ENCODE measurements at places on chromosomes 4 and X.

- peak; percentile 81 for ATAC-seq
Observed at GRCh38 chr4:7134737-7135388, 57.5 kb upstream of the SORCS2 start.

DNA sequence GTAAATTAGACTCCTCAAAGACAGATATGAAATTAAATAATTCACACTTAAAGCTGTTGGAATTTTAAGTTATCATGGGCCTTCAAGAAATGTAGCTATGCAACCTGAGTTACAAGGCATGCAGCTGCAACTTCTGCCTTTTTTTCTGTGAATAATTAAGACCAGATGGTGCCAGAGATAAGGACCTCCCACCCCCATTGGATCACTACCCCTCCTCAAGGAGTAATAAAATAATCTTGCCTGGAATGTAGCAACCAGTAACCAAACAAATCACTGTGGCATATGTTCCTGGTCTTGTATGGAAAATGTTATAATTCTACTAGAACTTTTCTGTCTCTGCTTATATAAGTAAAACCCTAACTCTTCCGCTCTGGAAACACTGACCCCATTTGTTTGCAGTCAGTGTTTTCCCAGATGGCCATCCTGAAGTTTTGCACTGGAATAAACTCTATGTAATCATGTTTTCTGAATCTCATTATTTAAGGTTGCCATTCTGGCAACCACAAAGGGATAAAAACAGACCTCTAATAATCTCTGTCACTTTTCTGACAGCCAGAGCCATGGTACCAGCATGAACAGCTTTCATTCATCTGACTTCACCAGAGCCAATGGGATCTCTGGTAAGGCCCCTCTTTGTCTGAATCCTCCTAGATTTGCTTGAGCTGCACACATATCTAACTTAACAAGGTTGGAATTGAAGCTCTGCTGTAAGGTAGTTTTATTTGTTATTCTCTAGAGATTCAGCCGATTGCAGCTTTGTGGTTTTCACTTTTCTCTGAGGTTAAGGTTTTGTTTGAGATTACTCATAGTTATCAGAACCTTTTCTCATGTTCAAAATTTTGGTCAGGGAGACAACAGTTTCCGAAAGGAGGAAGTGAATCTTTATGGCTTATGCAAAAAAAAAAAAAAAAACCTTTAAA lies 274.6 kb downstream of the NAF1 start:
- no peak for ATAC-seq

DNA sequence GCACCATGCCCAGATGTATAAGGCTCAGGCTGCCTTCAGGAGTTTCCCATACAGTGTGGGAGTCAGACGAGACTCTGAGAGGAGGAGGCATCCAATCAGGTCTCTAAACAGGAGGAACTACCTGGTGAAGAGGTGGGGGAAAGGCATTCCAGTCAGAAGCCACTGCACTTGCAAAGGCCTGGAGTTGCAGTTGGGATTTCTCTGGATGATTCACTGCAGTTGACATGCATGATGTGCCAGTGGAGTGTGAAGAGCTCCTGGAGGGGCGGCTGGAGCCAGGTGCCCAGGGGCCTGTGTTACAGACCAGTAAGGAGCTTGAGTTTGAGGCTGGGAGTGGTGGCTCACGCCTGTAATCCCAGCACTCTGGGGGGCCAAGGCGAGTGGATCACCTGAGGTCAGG lies 339.1 kb downstream of the ARHGAP10 start:
- no peak for ATAC-seq

GRCh38 chrX:67523932-67524331 lies 19.9 kb upstream of the AR start:
- no peak for ATAC-seq

- no peak for ATAC-seq
Observed at GRCh38 chr4:170038769-170039168, 12.6 kb upstream of the MFAP3L start.

- no peak for ATAC-seq
Observed at GRCh38 chrX:9180623-9181022, 146.7 kb upstream of the FAM9B start.

- ATAC-seq, result no peak
Observed at GRCh38 chr4:139630991-139631390, 34.6 kb upstream of the MGST2 start.

- ATAC-seq, result no peak
Observed at GRCh38 chr4:14383652-14384051, 618.6 kb upstream of the CPEB2 start.

DNA sequence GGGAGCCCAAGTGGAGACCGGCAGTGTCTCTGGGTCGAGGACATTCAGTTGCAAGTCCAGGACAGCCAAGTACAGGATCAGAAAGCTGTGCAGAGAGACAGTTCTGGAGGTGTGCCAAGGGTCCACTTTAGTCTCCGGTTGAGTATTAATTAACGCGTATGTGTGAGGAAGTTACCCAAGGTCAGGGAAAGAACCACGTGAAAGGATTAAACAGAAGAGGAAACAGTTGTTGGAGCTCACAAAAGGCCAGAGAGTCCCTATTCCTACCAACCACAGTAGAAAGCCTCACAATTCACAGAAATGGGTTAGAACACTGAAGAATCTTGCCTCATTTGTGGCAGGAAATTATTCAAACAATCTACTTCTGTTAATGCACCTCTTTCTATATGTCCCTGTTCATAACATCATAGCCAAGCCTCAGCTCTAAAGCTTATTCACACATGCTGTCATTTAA lies 17.9 kb upstream of the NSUN7 start:
- peak; percentile 36 for ATAC-seq

GRCh38 chr4:24105327-24106038 lies 215.6 kb upstream of the PPARGC1A start:
- ATAC-seq, result peak; percentile 82

DNA sequence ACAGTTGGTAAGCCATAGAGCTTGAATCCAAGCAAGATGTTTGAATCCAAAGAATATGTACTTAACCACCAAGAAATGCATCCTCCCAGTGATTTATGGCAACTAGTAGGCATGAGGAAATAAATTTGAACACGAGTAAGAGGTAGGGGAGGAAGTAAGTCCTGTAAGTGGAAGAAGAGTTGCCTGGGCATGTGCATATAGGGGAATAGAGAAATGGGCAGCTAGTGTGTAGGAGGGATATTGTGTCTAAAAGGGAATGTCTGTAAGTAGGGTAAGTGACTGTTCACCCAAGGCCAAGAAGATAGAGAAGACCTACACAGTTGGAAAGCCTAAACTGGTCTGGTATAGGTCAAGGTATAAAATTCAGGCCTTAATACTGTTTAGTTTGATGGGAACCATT lies 4.6 kb downstream of the SH3BGRL start:
- ATAC-seq, result no peak

DNA sequence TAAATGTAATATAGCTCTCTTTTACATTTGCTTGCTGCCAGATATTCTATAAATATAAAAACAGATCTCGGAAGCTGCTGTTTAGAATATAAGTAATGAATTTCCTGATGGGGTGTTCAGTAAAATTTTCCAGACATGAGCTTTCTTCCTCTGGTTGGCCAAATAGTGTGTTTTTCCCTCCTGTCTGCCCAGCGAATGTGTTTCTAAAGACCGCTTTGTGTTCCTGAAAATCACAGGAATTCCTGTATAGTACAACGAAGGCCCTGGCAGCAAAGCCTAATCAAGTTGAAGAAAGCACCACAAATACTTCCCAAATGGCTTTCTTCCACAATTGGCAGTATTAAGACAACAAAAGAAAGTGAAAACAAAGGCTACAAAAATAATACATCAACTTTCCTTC lies 494.1 kb downstream of the INPP4B start:
- ATAC-seq, result no peak

DNA sequence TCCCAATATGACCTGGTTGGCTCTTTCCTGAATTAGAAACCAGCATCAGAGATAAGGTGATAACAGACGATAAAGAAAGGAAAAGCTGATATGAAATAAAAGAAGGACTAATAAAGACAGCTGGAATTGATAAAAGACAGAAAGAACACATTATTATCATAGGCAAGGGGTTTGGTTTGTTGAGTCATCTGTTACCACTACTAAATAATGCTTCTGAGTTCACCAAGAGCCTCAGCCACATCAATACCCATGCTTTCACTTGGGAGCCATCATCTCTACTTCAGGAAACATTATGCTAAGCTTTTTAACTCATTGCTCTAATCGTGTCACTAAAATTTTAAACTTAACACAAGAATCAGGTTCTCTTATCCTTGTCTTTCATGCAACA lies 27.6 kb downstream of the ANXA5 start:
- no peak for ATAC-seq

- ATAC-seq, result peak; percentile 54
Observed at GRCh38 chrX:151386838-151387459, 10.1 kb upstream of the VMA21 start.

- no peak for ATAC-seq
Observed at GRCh38 chrX:131827935-131828334, 195.2 kb upstream of the STK26 start.

DNA sequence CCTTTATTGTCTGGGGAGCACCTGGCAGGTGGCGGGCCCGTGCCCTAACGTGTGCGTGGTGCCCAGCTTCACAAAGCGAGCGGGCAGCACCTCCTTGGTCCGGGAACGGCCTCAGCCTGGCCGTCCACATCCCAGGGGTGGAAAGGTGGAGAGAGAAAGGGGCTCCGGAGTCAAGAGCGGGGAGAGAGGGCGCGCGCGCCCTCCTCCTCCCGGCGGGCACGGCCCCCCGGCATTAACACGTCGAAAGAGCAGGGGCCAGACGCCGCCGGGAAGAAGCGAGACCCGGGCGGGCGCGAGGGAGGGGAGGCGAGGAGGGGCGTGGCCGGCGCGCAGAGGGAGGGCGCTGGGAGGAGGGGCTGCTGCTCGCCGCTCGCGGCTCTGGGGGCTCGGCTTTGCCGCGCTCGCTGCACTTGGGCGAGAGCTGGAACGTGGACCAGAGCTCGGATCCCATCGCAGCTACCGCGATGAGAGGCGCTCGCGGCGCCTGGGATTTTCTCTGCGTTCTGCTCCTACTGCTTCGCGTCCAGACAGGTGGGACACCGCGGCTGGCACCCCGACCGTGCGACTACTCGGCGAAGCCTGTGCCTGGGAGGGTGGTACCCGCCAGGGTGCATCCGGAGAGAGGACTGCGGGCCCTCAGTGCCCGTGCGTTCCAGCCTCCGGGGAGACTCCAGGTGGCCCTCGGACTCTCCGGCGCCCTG lies at the start of gene KIT:
TSS of gene KIT (plus strand) at position 407 of the 701 bp plus-strand sequence. CDS start at position 465, 58 bp downstream.
- peak; percentile 46 for ATAC-seq

DNA sequence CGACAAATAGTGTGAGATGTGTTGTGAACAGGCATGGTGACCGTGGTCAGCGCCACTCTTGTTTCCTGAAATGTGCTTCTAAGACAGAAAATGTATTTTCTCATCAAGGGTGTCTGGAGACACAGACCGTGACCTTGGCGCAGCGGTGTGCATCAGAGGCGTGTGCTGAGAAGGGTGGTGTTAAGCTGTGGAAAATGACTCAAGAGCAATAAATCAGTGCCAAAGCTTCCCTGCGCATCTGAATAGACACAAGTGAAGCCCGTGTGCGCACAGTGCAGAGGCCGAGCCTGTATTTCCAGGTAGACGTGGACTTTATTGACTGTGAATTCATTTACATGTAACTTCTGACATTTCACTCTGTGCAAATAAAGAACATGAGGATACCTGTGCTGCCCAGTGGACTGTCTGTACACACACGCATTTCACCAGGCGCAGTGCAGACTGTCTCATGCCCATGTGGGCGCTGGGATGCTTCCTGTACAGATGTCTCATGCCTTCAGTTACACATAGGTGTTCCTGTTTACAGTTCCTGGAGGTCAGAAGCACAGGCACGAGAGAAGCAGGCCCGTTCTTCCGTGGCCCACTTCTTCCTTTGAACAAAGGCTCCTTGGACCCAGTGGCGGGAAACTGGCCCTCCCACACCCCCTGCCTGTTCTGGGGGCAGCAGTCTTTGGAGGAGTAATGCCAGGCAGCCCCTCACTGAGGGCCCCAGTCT lies 31.9 kb downstream of the NSG1 start:
- no peak for ATAC-seq

DNA sequence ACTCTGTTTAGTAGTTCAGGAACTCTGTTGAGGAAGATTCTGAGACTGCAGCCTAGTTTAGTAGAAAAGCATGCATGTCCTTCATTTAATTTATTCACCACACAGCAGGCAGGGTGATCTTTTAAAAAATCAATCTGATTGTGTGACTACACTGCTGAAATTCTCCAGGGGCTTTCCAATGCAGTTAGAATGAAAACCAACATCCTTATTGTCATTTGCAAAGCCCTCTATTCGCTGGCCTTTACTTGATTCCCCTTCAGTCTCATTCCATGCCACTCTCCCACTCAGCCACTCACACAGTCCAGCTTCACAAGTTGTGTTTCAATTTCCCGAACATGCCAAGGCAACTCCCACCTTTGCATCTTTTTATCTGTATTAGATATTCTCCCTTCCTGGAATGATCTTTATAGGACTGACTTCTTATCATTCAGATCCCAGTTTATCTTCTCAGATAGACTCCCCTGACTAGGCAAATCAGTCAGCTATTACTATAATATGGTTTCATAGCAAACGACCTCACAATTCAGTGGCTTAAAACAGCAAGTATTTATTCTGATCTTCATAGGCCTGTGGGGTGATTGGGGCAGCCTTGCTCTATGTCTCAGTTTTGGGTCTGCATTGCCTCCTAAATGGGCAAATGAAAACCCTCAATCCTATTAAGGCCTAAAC lies 21.3 kb upstream of the FTHL17 start:
- no peak for ATAC-seq

GRCh38 chr4:166527500-166527899 lies 654.5 kb downstream of the TLL1 start:
- ATAC-seq, result no peak

DNA sequence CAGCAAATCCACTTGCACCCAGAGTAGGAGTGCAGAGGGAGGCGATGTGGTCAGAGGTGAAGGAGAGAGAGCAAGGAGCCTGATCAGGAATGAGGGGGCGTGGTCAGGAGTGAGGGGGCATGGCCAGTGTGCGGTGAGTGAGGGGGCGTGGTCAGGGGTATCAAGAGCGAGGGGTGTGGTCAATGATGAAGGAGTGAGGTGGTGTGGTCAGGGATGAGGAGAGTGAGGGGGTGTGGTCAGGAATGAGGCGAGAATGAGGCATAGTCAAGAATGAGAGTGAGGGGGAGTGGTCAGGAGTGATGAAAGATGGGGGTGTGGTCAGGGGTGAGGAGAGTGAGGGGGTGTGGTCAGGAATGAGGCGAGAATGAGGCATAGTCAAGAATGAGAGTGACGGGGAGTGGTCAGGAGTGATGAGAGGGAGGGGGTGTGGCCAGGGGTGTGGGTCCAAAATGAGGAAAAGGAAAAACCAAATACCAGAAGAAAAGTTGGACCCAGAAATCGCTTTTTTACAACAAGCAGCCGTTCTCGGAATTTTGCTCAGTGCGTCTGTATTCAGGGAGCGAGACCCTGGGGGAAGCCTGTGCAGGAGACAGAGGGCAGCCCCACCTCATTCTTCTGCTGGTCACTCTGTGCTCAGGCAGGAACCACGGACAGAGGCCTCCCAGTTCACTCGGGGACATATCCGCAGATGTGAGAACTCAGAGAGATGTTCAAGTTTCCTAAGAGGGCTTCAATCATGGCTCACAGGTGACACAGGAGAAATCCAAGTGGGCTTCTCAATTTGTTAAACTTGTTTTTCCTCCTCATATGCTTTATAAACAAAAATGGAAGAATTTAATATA lies 47.5 kb downstream of the MAGEA1 start:
- ATAC-seq, result peak; percentile 65

- no peak for ATAC-seq
Observed at GRCh38 chr4:105666693-105667092, 41.8 kb downstream of the INTS12 start.

Measured in gastroesophageal sphincter (tissue), 4 donors.